ENCODE measurements at places on chromosomes 5 and 9.

DNA sequence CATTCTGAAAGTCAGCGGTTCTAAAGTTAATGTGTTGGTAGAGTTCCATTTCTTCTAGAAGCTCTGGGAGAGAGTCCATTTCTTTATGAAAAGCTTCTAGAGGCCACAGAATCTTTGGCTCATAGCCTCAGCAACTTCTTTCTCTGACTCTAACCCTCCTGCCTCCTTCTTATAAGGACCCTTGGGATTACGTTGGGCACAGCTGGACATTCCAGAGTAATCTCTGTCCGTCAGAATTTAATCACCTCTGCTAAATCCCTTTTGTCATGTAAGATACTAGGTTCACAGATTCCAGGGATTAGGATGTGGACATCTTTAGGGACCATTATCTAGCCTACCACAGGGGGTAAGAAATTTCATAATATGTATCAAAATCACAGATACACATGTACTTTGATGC lies 22.6 kb upstream of the ANKDD1B start:
- DNase-seq: peak; percentile 22

- DNase-seq: no peak
These were observed 81.5 kb downstream of the RGS3 start for GRCh38 chr9:113545068-113545467.

DNA sequence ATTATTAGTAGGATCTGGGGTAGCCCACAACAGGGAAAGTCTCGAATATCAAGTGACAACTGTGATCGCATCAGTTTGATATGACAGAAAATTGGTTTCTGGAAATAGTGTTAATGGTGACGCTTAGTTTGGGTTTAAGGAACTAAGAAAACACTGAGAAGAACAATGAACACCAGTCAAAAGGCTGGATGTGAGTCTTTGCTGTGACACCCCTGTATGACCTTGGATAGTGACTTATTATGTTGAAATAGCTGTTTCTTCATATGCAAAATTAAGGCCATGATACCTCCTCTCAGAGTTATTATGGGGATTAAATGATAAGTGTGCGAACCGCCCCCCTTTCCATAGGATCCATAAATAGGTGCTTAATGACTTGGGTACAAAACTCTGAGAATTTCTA lies 926 bp downstream of the DNAJC25 start:
- DNase-seq: no peak

- no peak for DNase-seq
These were observed 87.8 kb upstream of the SPRY4 start for GRCh38 chr5:142412581-142412980.

GRCh38 chr9:90070931-90071660 lies 466.3 kb downstream of the GADD45G start:
- DNase-seq: no peak

GRCh38 chr9:37977851-37978480 lies 74.0 kb upstream of the SLC25A51 start:
- DNase-seq: no peak

Data from fibroblast of skin of abdomen (primary cell).